ENCODE measurements at places on chromosomes 1 and 21. TPM values are rescaled to one million over a fixed set of nuclear protein-coding genes. Genes with fewer than 3 reads are reported as not detected.

SCMH1 gene
- total RNA-seq: 6.5 TPM

NTNG1 gene
- total RNA-seq: 1.3 TPM

PIGP gene
- 4.2 TPM for total RNA-seq

PTGFR gene
- 16.9 TPM for total RNA-seq

S100A8 gene
- total RNA-seq: not detected

BCL2L15 gene
- total RNA-seq: under 0.01 TPM

HENMT1 gene
- 4.2 TPM for total RNA-seq

OR10J1 gene
- total RNA-seq: not detected

TMOD4 gene
- not detected for total RNA-seq

F13B gene
- total RNA-seq: under 0.01 TPM

IGFN1 gene
- 0.28 TPM for total RNA-seq

PDE4B gene
- 25.4 TPM for total RNA-seq

UQCRHL gene
- total RNA-seq: 2.0 TPM

SLC1A7 gene
- 0.58 TPM for total RNA-seq

OR2T35 gene
- total RNA-seq: not detected

PLA2G2D gene
- total RNA-seq: not detected

ABCA4 gene
- total RNA-seq: 2.5 TPM
